ENCODE measurements at places on chromosomes 1 and 21.

DNA sequence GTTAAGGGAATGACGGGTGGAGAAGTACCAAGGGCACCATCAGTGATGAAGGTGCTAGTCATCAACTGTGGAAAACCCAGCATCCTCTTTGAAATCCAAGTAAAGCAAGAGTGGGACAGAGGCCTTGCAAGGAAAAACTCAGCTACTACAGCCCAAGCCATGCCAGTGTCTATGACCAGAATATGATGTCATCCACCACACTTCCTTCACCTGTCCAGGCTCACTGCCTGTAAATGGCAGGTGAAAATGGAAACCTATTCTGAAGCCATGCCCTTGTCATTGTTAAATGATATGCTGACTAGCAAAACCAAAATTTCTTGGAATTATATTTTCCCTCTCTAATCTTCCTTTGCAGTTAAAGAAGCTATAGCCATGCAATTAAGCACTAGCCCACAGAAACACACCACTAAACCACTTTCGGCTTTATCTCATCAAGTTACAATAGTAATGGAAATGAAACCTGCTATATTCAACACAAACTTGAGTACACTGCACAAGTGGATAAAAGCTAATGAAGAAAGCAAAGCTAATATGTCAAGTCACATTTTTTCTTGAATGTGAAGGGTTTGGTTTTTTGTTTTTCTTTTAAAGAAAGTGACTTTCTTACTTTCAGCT is 96.3 kb upstream of the RALGPS2 start:
- no peak for DNase-seq

DNA sequence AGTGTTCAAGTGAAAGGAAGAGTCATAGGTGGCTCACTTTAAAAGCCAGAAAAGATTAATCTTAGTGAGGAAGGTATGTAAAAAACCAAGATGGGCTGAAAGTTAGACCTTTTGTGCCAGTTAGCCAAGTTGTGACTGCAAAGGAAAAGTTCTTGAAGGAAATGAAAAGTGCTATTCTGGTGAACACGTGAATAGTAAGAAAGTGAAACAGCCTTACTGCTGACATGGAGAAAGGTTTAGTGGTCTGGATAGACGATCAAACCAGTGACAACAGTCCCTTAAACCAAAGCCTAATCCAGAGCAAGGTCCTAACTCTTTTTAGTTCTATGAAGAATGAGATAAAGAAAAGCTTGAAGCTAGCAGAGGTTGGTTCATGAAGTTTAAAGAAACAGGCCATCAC is 106.4 kb downstream of the CTH start:
- DNase-seq = no peak

DNA sequence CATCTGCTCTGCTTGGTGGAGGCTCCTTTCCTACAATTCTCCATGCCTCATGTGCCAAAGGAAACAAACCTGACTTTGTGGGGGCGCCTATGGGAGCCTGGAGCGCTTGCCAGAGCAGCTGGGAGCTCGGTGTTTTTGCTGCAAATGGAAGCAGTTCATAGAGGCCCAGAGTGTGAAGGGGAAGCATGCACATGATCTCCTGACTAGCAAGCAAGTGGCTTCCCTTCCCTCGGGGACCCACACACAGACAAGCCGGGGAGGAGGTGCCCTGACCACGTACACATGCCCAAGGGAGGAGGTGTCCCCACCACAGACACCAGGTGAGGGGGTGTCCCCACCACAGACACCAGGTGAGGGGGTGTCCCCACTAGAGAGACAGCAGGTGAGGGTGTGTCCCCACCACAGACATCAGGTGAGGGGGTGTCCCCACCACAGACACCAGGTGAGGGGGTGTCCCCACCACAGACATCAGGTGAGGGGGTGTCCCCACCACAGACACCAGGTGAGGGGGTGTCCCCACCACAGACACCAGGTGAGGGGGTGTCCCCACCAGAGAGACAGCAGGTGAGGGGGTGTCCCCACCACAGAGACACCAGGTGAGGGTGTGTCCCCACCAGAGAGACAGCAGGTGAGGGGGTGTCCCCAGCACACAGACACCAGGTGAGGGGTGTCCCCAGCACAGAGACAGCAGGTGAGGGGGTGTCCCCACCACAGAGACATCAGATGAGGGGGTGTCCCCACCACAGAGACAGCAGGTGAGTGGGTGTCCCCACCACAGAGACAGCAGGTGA is 106.8 kb downstream of the CRYAA start:
- DNase-seq = no peak

DNA sequence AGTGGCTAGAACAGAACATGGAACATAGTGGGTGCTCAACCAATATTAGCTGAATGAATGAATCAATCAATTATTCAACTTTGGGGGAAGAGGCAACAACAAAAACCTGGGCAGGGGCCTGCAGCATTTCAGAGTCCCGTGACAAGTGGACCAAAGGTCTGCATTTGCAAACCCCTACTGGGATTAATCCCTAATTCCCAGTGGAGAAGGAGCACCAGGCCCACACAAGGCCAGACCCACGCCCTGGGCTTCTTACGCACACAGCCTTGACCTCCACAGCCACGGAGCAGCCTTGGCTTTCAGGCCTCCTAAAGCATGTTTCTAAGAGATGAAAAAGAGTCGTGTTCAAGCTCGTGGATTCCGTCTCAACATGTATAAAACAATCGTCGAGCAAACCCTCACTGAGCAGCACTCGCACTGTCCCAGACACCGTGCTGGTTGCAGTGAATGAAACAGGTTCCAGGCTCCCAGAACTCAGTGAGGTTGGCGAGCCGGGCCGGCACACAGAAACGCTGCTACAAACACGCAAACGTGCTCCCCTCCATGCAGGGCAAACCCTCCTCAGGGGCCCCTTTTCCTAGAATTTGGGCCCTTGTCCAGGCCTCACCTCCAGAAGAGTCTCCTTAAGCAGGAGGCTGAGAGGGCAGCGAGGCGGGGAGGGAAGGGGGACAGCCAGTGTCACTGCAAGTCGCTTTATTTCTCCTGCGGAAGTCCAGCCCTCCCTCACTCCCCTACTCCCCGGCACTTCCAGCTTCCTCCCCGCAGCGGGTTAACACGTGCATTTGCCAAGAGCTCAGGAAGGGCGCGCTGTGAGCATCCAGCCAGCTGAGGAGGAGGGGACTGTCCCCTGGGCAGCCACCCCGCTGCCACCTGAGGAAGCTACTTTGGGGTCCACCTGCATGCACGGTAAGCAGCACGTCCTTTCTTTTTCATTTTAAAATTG is 556.4 kb downstream of the KIF26B start:
- DNase-seq = no peak

- no peak for DNase-seq
These were observed 18.5 kb downstream of the TP53BP2 start for GRCh38 chr1:223827193-223827663.
